Head of caudate nucleus (tissue), 42 donors: ENCODE measurements at places on chromosomes 12 and 14.

DNA sequence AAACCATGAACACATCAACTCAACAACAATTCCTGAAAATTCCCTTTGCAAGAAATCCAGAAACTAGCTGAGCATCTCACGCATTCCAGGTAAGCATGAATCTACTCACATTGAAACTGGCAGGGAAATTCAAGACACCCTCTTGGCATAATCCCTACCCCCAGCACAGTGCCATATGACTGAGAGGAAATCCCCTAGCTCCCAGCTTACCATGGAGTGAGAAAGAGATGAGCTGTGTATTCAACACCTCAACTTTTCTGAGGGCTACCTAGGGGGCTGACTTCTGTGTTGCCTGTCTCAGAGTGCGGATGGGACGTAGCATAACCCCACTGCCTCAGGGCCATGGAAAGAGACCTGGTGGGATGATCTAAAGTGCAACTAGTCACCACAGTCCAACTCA lies 37.7 kb upstream of the GPR132 start:
- no peak for DNase-seq

- DNase-seq = no peak
Measured at GRCh38 chr14:93889739-93890483, 37.2 kb upstream of the FAM181A start.

DNA sequence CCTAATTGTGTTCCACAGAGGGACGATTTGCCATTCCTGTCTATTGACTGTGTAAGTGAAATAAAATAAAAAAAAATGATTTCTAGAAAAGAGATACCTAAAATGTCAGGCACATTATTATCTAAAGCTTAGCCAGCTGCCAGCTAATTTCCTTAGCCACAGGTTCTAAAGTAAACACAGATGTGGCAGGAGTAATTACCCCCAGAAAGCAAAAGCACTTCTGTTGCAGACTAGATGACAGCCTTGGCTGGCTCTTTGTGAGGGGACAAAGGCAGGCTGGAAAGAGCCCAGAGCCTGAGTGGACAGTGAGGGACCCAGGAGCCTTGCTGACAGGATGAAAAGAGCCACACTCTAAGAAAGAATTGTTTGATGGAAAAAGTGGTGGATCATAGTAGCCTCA lies 418.1 kb downstream of the LRIG3 start:
- DNase-seq = no peak

DNA sequence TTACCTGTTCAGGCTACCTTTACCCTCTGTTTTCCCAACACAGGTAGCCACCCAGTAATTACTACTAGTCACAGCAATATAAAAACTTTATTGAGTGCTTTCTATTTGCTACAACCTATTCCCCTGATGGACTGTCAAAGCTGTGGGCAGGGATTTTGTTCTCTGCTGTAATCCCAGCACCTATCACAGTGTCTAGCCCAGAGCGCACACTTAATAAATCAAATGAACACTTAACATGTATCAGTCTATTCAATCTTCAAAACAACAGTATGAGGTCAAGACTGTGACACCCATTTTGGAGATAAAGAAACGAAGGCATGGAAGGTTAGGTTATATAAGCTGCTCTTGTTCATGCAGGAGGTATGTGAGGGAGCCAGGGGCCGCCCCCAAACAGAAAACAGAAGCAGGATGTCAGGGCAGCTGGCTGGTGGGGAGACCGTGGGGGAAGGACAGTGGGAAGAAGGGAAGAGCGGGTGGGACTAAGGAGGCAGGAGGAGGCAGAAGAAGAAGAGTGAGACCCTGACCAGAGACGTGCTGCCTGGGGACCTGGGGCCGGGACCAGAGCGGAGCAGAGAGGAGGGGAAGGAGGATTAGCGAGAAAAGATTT lies 1.7 kb downstream of the TNFRSF1A start:
- DNase-seq = no peak

- no peak for DNase-seq
Measured at GRCh38 chr12:14773685-14774073, 29.6 kb downstream of the WBP11 start.

GRCh38 chr14:24679248-24679961 lies 45.4 kb upstream of the GZMB start:
- DNase-seq = no peak

- DNase-seq = no peak
Measured at GRCh38 chr14:31505411-31505810, 17.6 kb upstream of the GPR33 start.

DNA sequence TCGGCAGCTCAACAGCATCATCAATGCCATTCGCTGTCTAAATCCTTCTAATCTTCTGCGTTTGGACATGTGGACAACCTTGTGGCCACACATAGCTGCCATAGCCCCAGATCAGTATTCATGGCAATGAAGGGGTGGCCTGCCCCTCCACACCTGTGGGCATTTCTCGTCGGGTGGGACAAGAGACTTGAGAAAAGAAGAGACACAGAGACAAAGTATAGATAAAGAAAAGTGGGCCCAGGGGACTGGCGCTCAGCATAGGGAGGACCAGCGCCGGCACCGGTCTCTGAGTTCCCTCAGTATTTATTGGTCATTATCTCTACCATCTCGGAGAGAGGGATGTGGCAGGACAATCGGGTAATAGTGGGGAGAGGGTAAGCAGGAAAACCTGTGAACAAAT lies 42.3 kb downstream of the MAGOHB start:
- no peak for DNase-seq
